ENCODE measurements at places on chromosomes 6 and 20. TPM values are rescaled to one million over a fixed set of nuclear protein-coding genes. Genes with fewer than 3 reads are reported as not detected.

DNA sequence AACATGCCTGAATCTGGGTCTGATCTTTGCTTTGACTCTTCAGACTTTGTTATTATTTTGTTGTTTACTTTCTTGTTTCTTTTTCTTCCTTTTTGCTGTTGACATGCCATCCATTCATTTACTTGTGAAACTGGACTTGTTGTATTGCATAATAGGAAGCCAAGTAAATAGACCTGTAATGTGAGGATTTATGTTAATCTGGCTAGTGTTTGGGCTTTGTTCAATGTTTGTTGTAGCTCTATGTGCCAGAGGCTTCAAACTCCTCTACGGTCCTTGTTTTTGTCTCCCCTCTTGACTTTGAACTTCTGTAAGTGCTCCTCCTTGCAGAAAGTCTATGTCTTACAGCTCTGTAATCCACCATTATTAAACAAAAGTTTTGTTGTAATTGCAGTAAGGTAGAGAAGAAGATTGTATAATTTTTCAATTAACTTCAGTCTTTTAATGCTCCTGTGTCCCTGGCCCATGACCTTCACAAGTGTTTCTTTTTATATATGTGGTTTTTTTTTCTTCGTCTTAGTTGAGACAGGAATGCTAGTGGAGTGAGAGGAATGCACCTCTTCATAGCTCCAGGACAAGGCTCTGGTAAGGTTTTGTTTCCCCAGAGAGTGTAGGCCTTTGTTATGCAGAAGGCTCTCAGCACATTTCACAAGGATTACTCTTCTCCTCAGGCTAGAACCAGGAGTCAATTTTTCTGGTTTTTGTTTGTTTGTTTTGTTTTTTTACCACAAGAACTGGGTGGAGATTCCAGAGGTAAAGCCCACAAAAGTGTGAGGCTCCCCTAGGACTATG is 1061.8 kb upstream of the CITED2 start:
- DNase-seq: no peak

DNA sequence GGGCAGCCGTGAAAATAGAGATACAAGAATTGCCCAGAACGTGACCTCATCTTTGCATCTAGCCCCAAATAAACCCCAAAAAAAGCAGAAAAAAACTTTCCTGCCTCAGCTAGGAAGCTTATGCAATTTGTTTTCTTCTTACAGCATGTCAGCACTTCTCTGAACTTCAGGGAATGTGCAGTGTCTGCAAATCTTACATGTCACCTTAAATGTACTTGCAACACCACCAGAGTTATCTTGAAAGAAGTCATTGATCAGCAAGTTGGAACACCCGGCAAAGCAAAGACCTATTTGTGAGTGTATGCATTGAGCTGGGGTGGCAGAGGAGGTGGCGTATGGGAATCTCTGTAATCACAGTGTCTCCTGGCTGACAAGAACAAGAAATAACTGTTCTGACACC is 123.4 kb downstream of the PKHD1 start:
- DNase-seq: no peak

GRCh38 chr6:127937102-127937501 is 36.2 kb upstream of the THEMIS start:
- no peak for DNase-seq

- DNase-seq: no peak
These were observed 92.3 kb downstream of the SEL1L2 start for GRCh38 chr20:13898012-13898612.

- DNase-seq: no peak
These were observed 2.3 kb downstream of the NKAIN2 start for GRCh38 chr6:123805921-123806320.

Gene HLA-DRA
- total RNA-seq: 92.8 TPM

- no peak for DNase-seq
These were observed 3.6 kb downstream of the VGLL2 start for GRCh38 chr6:117268924-117269323.

Gene FAM162B
- 5.1 TPM for total RNA-seq

Gene SLC17A1
- not detected for total RNA-seq

DNA sequence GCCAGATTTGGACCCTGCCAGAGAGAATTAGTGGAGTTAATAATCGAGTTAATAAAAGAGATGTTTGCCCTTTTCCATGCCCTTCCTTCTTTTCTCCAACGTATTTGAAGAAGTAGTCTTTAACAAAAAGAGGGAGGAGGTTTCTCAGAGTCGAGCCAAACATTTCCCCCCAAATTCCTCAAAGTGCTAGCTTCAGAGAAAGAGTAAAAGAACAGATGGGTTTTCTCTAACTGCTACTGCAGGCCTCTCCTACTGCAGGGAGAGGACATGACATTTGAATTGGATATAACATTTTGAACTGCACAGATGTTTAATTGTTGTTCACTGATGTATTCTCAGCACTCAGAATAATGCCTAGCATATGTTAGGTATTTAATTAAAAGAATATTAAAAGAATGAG is 25.5 kb downstream of the RWDD2A start:
- peak; percentile 28 for DNase-seq

- DNase-seq: no peak
These were observed 636.3 kb downstream of the PTPRT start for GRCh38 chr20:42553374-42553773.

- no peak for DNase-seq
These were observed 105.8 kb downstream of the RNF144B start for GRCh38 chr6:18492972-18493371.

- no peak for DNase-seq
These were observed 172.4 kb upstream of the PDE10A start for GRCh38 chr6:165835410-165835851.

GRCh38 chr20:22226849-22227700 is 357.3 kb downstream of the FOXA2 start:
- no peak for DNase-seq

GRCh38 chr6:42361036-42361435 is 90.7 kb downstream of the TRERF1 start:
- no peak for DNase-seq

GRCh38 chr6:70599187-70599586 is 32.5 kb downstream of the SDHAF4 start:
- DNase-seq: no peak

- DNase-seq: no peak
These were observed 43.1 kb upstream of the NEDD9 start for GRCh38 chr6:11275598-11275997.

GRCh38 chr6:142481466-142481865 is 179.7 kb downstream of the ADGRG6 start:
- DNase-seq: no peak

Gene EPHA7
- total RNA-seq: 2.3 TPM

GRCh38 chr6:93779086-93779841 is 359.9 kb upstream of the EPHA7 start:
- DNase-seq: no peak

GRCh38 chr6:109460161-109460829 is 4.7 kb upstream of the MICAL1 start:
- DNase-seq: no peak

Gene MYH7B
- 3.1 TPM for total RNA-seq

DNA sequence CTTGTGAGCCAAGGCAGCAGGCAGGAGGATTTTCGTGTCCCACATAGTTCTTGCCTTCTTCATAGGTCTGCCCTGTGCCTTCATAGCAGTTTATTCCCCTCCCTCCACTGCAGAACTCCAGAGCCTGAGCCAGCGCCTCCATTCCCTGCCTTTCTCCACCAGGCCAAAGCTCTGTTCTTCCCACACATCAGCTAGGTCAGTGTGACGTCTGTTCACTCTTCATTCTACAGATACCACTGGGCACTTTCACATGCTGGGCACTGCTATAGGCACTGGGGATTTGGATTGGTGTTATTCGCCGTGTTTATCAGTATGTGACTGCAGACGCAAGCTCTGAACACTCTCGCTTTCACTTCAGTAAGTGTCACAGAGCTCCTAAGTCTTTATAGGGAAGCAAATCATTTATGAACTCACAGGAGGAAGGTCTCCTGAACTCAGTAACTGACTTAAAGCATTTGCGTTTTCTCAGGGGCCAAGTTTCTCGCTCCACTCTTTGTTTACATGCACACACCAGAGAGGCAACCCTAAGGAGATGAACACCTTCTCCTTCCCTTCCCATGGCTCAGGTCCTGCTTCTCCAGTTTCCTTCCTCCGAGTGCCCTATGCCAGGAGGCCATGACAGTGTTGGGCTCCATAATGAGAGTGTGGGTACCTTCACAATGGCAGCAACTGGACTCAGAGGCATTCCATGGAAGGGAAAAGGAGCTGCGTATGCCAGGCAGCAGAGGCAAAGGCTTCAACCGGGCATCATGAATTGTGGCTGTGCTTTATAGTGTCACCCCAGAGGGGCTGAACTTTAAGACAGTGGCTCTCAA is 6.3 kb upstream of the APMAP start:
- DNase-seq: no peak

Gene C20orf141
- not detected for total RNA-seq

- DNase-seq: peak; percentile 17
These were observed 756 bp upstream of the RBCK1 start for GRCh38 chr20:407133-407952.

- DNase-seq: no peak
These were observed 18.3 kb upstream of the SHLD1 start for GRCh38 chr20:5731753-5732366.

DNA sequence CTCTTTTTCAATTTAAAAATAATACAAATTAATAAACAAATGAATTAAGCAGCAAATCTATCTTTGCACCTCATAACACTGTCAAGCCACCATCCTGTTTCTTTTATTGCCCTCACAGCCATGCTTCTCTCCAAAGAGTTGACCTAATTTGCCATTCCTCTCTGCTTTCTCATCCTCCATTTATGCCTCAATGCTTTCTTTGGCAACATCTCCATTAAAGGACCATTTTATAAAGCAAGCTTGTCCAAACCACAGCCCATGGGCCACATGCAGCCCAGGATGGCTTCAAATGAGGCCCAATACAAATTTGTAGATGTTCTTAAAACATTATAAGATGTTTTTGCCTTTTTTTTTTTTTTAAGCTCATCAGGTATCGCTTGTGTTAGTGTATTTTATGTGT is 26.4 kb upstream of the MEI4 start:
- DNase-seq: no peak

GRCh38 chr20:33789109-33789857 is 21.9 kb upstream of the CHMP4B start:
- peak; percentile 6 for DNase-seq

Gene ANKRD66
- total RNA-seq: not detected

DNA sequence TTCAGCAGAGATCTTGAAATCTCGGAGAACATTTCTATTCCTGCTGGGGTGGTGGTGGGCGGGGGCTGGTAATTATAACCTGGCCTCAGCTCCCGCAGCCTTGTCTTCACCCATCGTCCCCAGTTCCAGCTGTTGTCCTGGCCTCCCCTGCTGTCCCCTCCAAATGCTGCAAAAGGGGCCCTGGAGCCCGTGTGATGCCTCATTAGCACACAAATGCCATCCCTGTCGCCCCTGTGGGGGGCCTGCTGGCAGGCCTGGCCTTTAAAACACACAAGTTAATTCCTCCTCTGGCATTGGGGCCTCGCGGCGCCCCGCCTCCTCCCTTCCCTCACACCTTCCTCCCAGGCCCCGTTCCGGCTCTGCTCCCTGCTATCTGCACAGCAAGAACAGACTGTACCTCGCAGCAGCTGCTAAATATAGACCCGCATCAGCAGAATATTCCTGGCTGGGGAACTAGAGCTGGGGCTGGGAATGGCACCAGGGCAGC is 85.7 kb downstream of the CDH22 start:
- DNase-seq: no peak

Gene RPP40
- total RNA-seq: 9.2 TPM
